ENCODE measurements at places on chromosomes 5 and 9. TPM values are rescaled to one million over a fixed set of nuclear protein-coding genes. Genes with fewer than 3 reads are reported as not detected.

The SPEF2 gene
- 5.5 TPM for total RNA-seq

The MARCHF3 gene
- total RNA-seq: 5.0 TPM

The KIF4B gene
- total RNA-seq: 0.05 TPM

The IL5 gene
- total RNA-seq: not detected

The CDC20B gene
- total RNA-seq: 0.19 TPM

Measured in thymus (tissue), 14 donors.